ENCODE measurements at places on chromosomes 5 and 9. TPM values are rescaled to one million over a fixed set of nuclear protein-coding genes. Genes with fewer than 3 reads are reported as not detected.

The C9 gene
- not detected for total RNA-seq

The TMEFF1 gene
- 34.2 TPM for total RNA-seq

The ROPN1L gene
- total RNA-seq: 1.3 TPM

- DNase-seq: no peak
Measured at GRCh38 chr9:110712955-110713354, 44.4 kb downstream of the MUSK start.

DNA sequence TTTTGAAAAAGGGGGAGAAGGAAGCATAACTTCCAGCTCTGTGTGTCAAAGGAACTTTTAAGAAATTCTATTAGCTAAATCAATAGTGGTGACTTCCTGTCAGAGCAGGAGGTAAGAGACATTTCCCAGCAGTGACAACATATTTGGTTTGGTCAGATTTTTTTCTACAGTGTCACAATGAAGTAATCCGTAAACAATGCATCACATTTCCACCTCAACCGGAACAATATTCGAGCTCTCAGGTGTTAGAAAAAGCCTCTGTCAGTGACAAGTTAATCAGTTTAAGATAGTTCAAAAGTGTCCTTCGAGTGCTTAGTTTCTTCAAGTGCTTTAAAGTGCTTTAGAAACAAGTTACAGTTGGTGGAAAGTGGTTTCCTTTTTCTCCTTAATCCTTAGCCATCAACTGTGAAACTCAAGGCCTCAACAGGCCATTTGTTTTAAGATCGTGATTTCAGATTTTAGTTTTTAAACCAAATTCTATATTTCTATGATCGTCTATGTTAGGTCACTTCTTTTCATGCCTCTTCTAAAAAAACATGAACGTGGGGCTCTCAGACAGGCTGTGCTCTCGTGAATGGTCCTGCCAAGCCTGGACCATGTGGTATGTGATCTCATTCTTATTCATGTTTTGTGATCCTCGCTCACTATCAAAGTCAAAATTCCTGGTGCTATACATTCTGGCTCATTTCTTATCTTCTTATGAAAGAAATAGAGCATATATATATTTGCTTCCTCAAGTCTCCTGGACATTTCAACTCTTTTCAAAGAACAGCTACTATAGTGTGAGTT lies 181.9 kb upstream of the HMHB1 start:
- DNase-seq: peak; percentile 44

GRCh38 chr5:159504857-159505304 lies 174.6 kb upstream of the IL12B start:
- peak; percentile 84 for DNase-seq

- no peak for DNase-seq
Measured at GRCh38 chr9:125538092-125538473, 168.9 kb downstream of the MAPKAP1 start.

Measured in cardiac muscle cell (in vitro differentiated cells and primary cell).